ENCODE measurements at places on chromosomes 5 and 9. TPM values are rescaled to one million over a fixed set of nuclear protein-coding genes. Genes with fewer than 3 reads are reported as not detected.

The SLC25A48 gene
- not detected for total RNA-seq

The TNFAIP8 gene
- 10.4 TPM for total RNA-seq

The PCDHB16 gene
- 0.65 TPM for total RNA-seq

The CCDC187 gene
- not detected for total RNA-seq

The PCDHGA10 gene
- 9.6 TPM for total RNA-seq

The GPR150 gene
- total RNA-seq = 0.33 TPM

The BHMT2 gene
- 3.0 TPM for total RNA-seq

The DMRT3 gene
- total RNA-seq = not detected

The CXCL14 gene
- total RNA-seq = not detected

The ZBED3 gene
- 7.8 TPM for total RNA-seq

The BTNL3 gene
- total RNA-seq = not detected

The SLC31A1 gene
- total RNA-seq = 18.0 TPM

The SETD9 gene
- 18.4 TPM for total RNA-seq

The DNAJA1 gene
- 101 TPM for total RNA-seq

The C5orf58 gene
- not detected for total RNA-seq

The ECM2 gene
- under 0.01 TPM for total RNA-seq

The ADRA1B gene
- total RNA-seq = 0.33 TPM

The SLC4A9 gene
- not detected for total RNA-seq

The ENTREP1 gene
- 6.1 TPM for total RNA-seq

The CARD9 gene
- total RNA-seq = 0.65 TPM

The RMND5B gene
- total RNA-seq = 28.8 TPM

The OR1J2 gene
- total RNA-seq = 0.19 TPM

The PCSK1 gene
- total RNA-seq = 2.3 TPM

The YIPF5 gene
- total RNA-seq = 113 TPM

The CTNNA1 gene
- 553 TPM for total RNA-seq

The CCIN gene
- total RNA-seq = 0.65 TPM

The PCDHB12 gene
- 0.76 TPM for total RNA-seq

The PCDHA5 gene
- 0.10 TPM for total RNA-seq

The CACFD1 gene
- 4.9 TPM for total RNA-seq

The NDFIP1 gene
- 56.1 TPM for total RNA-seq

The NUTM2F gene
- total RNA-seq = not detected

The LEAP2 gene
- total RNA-seq = not detected
